Mucosa of gallbladder (tissue), 1 donor: ENCODE measurements at places on chromosomes 6 and 20. TPM values are rescaled to one million over a fixed set of nuclear protein-coding genes. Genes with fewer than 3 reads are reported as not detected.

GRCh38 chr6:46191961-46192360, 21.2 kb upstream of the ENPP5 start:
- DNase-seq = no peak

DNA sequence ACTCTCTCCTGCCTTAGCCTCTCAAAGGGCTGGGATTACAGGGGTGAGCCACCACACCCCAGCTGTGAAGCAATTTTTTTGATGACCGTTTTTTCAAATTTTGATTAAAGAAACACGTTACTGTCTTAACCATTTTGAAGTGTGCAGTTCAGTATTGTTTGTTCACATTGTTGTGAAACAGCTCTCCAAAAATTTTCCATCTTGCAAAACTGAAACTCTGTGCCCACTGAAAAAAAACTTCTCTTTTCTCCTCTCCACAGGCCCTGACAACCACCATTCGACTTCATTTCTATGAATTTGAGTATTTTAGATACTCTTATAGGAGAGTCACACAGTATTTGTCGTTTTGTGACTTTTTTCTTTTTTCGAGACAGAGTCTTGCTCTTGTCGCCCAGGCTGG, 53.9 kb downstream of the ECT2L start:
- no peak for DNase-seq

Gene HLA-DRB5
- 48.0 TPM for total RNA-seq

GRCh38 chr20:31516651-31517050, 2.4 kb downstream of the HM13 start:
- DNase-seq = no peak

DNA sequence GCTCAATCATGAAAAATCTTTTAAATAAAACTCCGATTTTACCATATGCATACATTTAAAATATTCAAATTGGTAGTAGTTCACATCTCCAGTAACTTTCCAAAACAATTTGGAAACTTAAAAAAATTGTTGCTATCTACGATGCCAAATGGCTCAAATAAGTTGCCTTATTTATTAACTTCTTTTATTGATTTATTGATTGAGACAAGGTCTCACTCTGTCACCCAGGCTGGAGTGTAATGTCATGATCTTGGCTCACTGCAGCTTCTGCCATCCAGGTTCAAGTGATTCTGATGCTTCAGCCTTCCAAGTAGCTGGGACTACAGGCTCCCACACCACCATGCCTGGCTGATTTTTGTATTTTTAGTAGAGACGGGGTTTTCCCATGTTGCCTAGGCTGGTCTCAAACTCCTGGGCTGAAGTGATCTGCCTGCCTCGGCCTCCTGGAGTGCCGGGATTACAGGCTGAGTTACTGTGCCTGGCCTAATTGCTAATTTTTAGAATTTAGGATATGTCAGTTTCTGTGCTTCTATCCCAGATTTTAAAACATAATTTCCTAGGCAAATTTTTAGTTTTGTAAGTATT, 12.9 kb downstream of the NKX2-4 start:
- DNase-seq = no peak

DNA sequence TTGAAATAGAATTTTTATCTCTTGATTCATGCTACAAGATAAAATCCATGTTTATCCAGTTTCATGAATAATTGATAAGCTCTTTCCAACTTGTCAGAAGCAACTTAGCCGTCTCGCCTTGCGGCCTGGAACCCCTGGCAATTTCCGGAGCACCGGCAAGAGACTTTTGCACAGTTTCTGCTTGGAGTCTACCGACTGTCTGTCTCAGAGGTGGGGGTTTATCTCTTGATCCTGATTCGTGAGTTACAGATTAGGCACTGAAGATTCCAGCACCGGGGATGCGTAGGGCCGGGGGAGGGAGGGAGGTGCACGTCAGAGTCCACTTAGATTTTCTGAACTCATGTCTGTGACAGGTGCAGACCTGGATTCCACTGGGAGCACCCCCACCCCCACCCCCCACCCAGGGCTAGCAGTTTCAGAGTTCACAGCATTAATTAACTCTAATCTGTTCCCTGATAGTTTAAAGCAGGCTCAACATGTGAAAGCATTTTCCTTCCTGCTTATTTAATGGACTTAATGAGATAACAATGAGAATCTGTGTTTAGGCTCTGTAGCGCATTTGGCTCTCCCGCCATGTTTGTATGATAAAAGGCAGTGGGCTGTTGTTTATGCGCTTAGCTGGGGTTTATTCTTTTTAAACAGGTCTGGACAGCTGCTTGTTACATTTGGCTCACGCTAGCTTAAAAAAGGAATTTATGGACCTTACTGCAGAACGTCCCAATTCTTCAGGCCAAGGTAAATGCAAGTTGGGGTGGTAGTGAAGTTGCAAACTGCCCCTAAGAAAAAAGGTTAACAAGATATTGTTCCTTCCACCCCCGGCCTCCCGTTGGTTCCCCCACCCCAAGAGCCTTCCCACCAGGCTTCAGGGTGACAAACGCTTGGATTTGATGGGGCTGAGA, 8.1 kb upstream of the APCDD1L start:
- DNase-seq = no peak

- DNase-seq = no peak
Observed at GRCh38 chr6:34513646-34514045, 42.5 kb downstream of the SPDEF start.

DNA sequence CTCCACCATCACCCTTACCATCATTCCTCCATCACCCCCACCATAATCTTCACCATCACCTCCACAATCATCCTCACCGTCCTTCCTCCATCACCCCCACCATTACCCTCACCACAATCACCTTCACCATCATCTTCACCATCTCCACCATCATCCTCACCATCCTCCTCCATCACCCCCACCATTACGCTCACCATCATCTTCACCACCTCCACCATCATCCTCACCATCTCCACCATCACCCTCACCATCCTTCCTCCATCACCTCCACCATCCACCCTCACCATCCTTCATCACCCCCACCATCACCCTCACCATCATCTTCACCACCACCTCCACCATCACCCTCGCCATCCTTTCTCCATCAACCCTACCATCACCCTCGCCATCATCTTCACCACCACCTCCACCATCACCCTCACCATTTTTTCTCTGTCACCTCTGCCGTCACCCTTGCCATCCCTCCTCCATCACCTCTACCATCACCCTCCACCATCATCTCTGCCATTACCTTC, 33.1 kb upstream of the MPC1 start:
- no peak for DNase-seq

Gene PRICKLE4
- total RNA-seq = 13.1 TPM

Gene OLIG3
- not detected for total RNA-seq

- no peak for DNase-seq
Observed at GRCh38 chr6:135163440-135163738, 17.7 kb upstream of the MYB start.

DNA sequence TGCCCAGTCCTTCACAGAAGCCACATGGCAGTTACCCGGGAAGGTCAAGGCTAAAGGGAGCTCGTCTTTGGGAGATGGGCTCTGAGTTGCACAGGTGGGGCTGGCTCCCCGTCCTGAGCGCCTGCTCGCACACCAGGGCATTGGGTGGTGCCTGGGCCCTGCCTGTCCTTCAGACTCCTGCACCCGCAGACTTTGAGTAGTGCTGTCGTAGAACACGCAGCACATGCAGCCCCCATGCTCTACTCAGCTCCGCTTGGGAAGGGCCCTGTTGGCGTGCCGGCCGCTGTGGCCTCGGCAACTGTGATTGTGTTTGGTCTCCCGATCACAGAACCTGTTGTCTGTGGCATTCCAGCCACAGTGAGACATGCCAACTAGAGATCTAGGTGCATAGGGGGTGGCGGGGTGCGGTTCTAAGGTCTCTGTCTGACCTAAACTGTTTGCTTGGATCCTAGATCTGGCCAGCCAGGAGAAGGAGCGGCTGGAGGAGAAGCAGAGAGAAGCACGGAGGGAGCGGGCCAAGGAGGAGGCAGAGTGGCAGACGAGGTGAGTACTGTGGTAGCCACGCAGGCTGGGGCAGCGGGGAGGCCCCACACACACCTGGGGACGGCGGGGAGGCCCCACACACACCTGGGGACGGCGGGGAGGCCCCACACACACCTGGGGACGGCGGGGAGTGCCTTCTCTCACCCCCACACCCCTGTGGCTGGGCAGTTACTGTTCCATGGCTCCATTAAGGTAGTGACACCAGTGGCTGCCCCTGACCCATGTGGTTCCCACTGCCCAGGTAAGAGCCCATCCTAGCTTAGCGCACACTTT, 11.3 kb upstream of the ADRM1 start:
- DNase-seq = no peak

Gene GNRH2
- total RNA-seq = 0.75 TPM

DNA sequence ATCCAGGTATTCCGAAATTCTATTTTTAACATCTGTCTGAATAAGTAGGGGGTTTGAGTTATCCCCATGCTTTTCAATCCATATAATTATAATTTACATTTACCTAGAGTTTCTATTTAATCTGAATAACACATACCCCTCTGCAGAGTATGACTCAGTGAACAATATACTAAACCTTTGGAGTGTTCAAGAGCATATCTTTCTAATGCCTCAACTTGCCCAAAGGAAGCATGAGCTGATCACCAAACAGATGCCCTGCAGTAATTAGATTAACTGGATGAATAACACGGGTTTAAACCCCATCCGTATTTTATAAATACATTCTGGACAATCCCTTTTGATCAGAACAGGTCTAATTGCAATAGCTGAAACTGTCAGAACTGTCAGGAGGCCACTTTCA, 897.1 kb downstream of the TFAP2A start:
- no peak for DNase-seq

DNA sequence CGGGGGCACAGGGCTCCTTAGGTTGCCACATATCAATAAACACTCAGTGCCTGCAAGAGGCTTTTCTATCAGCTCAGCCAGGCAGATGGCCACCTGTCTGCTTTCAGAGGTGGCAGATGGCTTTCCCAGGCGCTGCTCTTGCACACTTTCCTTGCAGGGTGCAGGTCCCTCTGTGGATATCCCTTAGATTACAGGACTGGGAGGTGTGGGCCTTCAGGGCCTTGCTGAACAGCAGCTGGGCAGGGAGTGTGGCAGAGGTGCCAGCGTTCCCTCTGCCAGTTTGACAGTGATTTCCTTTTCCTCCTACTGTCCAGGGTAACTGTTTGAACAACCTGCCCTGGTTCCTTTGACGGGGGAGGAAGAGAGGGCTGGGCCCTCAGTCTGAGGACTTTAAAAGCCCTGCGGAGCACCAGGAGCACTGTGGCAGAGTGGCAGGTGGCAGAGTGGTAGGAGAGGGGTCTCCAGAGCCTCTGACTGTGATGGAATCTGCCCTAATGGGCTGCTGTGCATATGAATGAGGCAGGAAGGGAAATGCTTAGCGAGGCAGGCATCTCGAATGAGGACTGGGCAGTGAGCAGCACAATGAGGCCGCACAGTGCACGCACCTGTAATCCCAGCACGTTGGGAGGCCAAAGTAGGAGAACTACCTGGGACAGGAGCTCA, 34.2 kb downstream of the ABHD12 start:
- no peak for DNase-seq

Gene HAO1
- 2.7 TPM for total RNA-seq

Gene LY6G5C
- 5.2 TPM for total RNA-seq

- no peak for DNase-seq
Observed at GRCh38 chr6:122063076-122063475, 336.4 kb upstream of the HSF2 start.

Gene SLC22A1
- 8.9 TPM for total RNA-seq

Gene COL9A3
- 3.6 TPM for total RNA-seq

Gene EMILIN3
- 0.63 TPM for total RNA-seq

Gene CCDC28A
- total RNA-seq = 32.6 TPM

DNA sequence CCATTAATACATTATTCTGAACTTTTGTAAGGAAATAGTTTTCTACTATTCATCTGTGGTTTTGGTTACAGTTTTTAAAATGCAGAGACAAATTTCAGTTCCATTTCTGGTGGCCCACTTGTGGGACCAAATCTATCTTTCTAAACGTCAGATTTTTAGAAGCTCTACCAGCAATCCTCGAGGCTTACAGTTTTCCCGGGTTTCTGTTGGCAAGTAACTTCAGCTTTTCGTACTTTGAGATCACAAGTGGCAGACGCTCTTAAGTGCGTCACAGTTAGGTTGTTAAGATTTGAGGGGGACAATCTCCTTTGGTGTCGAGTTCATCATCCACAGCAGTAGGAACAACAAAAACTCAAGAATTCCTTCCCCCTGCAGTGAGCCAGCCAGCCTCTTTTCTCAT, 60.0 kb downstream of the JARID2 start:
- DNase-seq = no peak

- DNase-seq = no peak
Observed at GRCh38 chr6:13742961-13743735, 31.5 kb upstream of the RANBP9 start.

- DNase-seq = no peak
Observed at GRCh38 chr20:6401893-6402557, 279.2 kb upstream of the FERMT1 start.

- no peak for DNase-seq
Observed at GRCh38 chr6:50390416-50390815, 322.9 kb upstream of the TFAP2D start.

GRCh38 chr6:33931799-33932198, 128.0 kb upstream of the MLN start:
- DNase-seq = no peak

Gene TMEM244
- not detected for total RNA-seq
